ENCODE measurements at places on chromosomes 6 and 20. TPM values are rescaled to one million over a fixed set of nuclear protein-coding genes. Genes with fewer than 3 reads are reported as not detected.
A peak's percentile ranks its signal among the peaks of the same experiment; 100 is the strongest.

TRIM10 gene
- 0.16 TPM for total RNA-seq

- no peaks in the 10 kb centered on the region for H3K27me3 ChIP-seq
- H3K4me1 ChIP-seq, result no peaks in the 10 kb centered on the region
- no peak overlapping the region for H3K27ac ChIP-seq
- H3K4me3 ChIP-seq, result no peak overlapping the region
Measured at GRCh38 chr6:54698974-54699373, 147.6 kb upstream of the FAM83B start.

- H3K27me3 ChIP-seq, result no peaks in the 10 kb centered on the region
- peak overlapping the region; percentile 46 for H3K4me3 ChIP-seq
- H3K36me3 ChIP-seq, result peaks cover 32% of the 10 kb centered on the region
- peak; percentile 53 for DNase-seq
- H3K4me1 ChIP-seq, result peaks cover 66% of the 10 kb centered on the region
Measured at GRCh38 chr6:112027942-112028674, 25.8 kb upstream of the CCN6 start.

- no peaks in the 10 kb centered on the region for H3K4me1 ChIP-seq
- no peak overlapping the region for H3K4me3 ChIP-seq
- no peak overlapping the region for H3K27ac ChIP-seq
- DNase-seq, result no peak
- H3K36me3 ChIP-seq, result no peaks in the 10 kb centered on the region
Measured at GRCh38 chr20:31505903-31506302, 8.3 kb upstream of the HM13 start.

- no peak overlapping the region for H3K4me3 ChIP-seq
- H3K27me3 ChIP-seq, result peaks cover 11% of the 10 kb centered on the region
- H3K27ac ChIP-seq, result peak overlapping the region; percentile 9
Measured at GRCh38 chr6:105485456-105485855, 82.6 kb upstream of the PREP start.

Data from activated CD4-positive, alpha-beta T cell treated with anti-CD3 and anti-CD28 coated beads for 36 hours (primary cell).